ENCODE measurements at places on chromosomes 5 and 9.
A peak's percentile ranks its signal among the peaks of the same experiment; 100 is the strongest.

DNA sequence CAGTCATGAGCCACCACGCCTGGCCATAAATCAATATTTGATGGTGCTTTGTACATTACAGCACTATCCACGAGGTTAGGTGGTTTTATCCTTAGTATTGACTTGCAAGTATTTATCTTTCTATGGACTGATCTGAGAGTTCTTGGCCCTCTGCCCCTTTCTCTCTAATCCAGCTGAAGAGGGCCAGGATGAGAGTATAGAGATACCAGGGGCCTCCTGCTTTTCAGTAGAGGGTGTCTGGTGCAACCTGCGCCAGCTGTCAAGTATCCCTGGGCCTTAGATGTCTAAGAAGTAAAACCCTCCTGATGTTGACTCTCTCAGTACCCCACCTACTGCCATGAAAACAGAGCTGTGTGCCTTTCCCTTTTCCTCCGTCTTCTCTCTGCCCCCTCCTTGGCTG, 153.4 kb downstream of the SLIT3 start:
- no peak for DNase-seq

DNA sequence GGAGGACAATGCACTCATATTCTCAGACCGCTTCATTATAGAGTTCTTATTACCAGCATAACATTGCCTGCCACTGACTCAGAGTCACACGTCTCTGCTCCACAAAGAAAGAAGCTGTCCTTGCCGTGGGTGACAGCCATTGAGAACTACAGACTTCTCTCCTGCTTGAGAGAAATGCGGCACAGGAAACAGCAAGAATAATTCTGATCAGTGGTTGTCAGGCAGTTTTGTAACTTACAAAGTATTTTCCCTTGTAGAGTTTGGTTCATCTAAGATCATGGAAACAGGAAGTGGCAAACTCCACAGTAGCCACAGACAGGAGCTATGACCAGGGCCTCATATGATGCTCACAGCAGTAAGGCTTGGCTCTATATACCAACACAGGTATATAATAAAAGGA, 47.0 kb downstream of the KCNV2 start:
- no peak for DNase-seq

DNA sequence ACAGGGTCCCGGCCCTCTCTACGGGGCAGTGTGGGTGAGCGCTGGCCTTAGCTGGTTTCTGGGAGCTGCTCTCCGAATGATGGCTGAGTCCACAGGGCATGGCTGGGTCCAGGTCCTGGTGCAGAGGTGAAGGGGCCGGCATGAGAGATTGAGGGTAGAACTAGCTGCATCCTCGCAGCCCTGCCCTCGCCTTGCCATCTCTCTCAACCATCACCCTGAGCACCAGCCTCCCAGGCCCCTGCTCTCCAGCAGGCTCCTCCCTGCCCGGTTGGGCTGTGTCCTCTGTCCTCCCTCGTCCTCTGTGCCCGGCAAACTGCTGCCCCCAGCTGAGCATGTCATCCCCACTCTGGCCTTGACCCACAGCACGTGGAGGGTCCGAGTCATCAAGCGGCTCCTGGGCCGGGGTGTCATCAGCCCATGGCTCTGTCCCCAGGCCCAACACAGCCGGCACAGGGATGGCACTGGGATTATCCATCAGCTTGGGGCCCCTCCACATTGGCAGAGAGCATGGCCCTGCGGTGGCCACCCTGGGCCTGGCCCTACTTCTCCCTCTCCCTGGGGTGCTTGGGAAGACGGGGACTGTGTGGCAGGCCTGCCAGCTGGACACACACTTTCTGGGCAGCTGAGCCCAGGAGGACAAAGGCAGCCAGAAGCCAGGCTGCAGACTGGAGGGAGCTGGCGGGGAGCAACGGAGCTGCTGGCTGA, 8.4 kb downstream of the FLT4 start:
- DNase-seq = no peak

DNA sequence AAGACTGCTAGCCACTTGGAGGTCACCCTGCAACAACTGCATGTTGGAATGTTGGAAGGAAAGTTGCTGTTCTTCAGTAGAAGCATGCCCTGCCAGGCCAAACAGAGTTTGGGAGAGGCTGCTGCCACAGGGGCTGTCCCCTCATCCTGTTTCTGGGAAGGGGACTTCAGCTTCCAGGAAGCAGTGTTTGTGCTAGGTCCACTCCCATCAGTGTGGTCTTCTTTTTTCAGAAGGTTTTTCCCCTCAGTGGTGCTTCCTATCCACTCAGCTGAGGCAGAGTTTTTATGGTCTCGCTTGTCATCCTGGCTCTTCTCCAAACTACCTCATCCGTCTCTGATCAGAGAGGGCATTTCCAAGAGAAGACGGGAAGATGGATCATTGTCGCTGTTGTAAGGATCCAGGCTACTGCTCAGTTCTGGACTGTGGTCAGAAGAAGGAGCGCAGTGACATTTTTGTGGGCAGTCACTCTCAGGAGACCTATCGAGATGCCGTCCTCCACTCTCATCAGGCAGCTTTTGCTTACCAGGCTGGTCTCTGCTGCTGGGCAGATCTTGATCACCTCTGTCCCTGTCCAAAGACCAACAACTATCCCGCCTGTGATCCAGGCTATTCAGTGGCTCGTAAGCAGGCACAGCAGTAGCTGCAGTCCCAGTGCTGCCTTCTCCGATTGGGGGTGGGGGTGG, 97.8 kb upstream of the C5orf63 start:
- no peak for DNase-seq

DNA sequence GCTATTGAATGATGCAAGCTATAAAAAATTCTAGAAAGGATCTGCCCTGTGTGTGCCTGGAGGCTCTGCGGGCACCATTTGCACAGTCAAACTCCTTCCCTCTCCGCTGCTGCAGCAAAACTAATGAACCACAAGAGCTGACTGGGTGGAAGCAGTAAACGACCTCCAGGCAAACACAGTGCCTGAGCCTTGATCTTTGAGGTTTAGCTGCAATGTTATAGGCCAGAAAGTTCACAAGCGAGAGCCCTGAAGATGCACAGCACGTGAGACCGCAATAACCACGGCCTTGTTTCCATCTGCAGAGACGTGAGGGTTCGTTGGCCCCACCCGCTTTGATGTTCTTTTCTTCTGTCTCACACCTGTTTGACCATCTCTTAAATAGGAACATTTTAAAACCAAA, 69.2 kb upstream of the S1PR3 start:
- peak; percentile 35 for DNase-seq

DNA sequence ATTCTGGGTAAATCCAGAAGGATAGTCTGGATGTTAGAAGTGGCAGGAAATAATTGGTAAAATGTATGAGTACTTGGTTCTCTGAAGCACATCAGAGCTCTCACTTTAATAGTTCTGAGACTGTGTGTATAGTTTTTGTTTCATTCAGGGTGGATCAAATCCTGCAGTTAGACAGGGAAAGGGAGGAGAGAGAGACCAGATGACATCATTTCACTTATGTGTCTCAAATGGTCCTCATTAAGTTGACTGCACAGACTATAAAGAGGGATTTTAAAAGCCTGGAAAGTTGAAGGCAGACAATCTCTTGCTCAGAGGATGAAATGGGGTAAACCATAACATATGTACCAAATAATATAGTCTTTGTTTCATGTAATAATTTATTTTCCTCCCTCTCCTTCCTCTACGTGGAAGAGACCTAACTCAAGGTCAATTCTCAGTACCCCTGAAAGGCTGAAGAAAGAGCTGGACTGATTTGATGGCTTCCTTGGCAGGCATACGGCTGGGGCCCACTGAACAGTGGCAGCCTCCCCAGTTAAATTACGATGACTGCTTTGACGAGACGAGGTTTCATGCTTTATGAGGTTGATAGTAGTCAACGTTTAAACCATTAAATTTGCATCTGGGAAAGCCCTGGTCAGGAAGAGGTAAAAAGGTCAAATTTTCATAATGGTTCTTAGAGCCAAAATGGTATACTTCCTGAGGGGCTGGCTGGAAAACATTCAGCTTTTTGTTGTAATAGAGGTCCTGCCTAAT, 395.1 kb upstream of the RPS23 start:
- no peak for DNase-seq

DNA sequence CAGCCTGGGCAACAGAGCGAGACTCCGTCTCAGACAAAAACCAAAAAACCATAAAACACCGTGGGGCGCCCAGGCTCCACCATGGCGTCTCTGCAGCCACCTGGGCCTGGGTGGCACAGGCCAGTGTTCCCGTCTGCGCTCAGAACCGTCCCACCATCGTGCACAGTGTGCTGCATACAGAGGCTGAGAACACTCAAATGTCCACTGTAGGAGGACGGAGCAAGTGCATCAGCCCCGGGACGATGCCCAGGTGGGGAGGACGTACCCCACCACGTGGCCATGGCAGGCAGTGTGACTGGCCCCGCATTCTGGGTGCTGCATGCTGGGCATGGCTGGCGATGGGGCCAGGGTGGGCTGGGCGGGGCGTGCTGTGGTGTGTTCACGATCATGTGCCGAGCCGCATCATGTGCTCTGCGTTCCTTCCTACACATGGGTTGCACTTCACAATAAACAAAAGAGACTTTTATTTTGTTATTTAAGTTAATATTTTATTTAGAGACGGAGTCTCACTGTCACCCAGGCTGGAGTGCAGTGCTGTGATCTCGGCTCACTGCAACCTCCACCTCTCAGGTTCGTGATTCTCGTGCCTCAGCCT, 37.8 kb downstream of the EXD3 start:
- DNase-seq = no peak

DNA sequence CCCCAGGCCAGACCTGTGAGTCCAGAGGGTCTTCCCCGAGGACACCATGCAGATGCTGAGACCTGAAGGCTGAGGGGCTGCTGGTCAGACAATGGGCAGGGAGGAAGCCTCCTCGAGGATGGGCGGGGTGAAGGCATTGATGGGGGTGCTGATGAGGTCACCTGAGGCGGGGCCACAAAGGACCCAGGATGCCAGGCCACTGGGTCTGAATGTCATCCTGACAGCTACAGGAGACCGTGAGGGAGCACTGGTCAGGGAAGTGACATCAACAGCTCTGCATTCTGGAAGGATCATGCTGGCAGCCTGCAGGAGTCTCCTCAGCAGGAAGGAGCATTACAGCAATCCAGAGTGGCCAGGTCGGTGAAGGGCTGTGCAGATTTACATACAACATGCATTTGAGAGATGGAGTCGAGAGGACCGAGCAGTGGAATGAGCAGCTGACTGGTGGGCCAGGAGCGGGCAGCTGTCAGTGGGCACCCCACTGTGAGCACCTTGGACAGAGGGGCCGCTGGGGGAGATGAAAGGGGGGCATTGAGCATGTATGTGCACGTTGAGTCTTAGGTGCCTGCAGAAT, 77.7 kb upstream of the ADAMTS2 start:
- no peak for DNase-seq

- DNase-seq = no peak
Measured at GRCh38 chr5:124973661-124974060, 227.2 kb upstream of the ZNF608 start.

DNA sequence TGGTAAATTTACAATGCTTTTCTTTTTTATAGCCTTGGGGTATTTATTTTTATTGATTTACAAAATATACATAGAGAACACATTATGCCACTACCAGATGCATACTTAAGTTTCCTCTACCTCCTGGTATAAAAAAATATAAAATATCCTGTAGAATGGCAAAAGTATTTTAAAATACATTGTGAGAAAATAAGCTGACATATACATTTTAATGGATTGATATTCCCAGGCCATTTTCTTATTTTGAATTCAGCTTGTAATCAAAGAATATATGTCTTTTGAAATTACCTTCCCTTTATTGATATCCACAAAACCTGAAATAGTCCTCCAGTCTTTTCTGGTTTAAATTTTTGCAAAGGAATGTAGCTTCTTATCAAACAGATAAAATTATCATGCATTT, 923.9 kb downstream of the CDH18 start:
- no peak for DNase-seq

DNA sequence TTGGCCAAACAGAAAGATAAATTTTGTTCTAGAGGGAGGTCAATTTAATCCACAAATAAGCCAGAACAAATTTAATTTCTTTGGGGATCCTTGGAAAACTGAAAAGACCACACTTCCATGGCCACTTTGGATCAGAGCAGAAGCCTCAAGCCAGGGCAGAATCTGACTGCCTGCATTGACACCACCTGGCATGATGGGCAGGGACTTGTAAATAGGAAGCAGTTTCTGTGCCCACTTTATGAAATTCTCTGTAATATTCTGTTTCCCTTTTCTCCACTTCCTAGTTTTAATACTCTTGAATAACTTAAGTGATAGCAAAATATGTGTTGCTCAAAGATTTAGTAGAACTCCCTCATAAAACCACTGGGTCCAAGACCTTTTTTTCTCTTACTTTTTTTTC, 6.7 kb upstream of the TMEM252 start:
- DNase-seq = no peak

GRCh38 chr9:87581513-87581912, 83.8 kb downstream of the DAPK1 start:
- DNase-seq = no peak

GRCh38 chr5:14482085-14482484, 99.5 kb upstream of the OTULINL start:
- no peak for DNase-seq

GRCh38 chr9:111985315-111985714, 88.7 kb downstream of the UGCG start:
- no peak for DNase-seq

- DNase-seq = no peak
Measured at GRCh38 chr5:72272398-72272797, 47.6 kb downstream of the MRPS27 start.

DNA sequence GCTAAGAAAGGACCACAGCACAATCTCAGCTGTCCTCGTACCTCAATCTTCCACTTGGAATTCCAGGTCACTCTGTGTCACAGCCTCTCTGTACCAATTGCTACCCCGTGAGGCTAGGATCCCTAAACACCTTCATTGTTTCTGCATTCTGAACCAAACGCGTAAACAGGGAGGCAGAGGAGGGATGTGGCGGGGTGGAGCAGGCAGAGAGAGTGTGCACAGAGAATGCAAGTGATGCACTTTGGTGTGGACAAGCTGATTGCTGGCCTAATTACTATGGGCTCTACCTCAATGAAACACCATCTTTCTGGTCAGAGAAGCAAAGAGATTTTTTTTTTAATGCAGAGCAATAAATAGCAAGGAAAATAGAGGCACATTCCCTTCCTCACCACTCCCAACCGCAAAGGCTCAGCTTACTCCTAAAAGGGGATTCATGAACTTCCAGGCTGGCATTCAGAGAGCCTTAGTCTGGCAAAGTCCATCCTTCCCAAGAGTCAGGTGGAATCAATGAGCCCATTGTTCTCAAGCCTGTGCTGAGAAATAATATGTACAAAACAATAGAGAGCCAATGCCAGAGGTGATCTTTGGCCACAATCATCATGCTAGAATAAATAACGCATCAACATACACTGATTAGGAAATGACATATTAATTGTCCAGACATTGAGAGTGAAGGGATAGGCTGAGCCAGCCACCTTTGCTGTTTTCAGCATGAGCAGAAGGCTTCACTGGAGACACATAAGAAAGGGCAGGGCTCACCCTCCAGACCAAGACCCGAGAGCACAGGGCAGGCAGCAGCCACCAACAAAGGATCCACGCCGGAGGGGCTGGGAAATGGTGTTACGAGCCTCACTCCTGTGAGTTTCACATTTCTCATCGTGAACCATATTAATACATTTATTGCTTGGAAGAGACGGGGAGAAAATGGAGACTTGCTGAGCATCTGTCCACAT, 278.8 kb downstream of the ENC1 start:
- no peak for DNase-seq

- DNase-seq = no peak
Measured at GRCh38 chr5:32572778-32573480, 12.4 kb upstream of the SUB1 start.

GRCh38 chr9:113599646-113600022, 136.1 kb downstream of the RGS3 start:
- DNase-seq = no peak

GRCh38 chr5:16906255-16906654, 29.8 kb downstream of the MYO10 start:
- DNase-seq = no peak

GRCh38 chr5:102758576-102758975, 3.5 kb downstream of the PAM start:
- DNase-seq = no peak

All from stimulated activated CD4-positive, alpha-beta T cell treated with anti-CD3 and anti-CD28 coated beads, Interleukin-1b, Interleukin-23, amount 100 ng/mL, for 24 hours (primary cell).